ENCODE measurements at places on chromosomes 7 and 10. TPM values are rescaled to one million over a fixed set of nuclear protein-coding genes. Genes with fewer than 3 reads are reported as not detected.

The CROT gene
- total RNA-seq, result 8.5 TPM

The PSD gene
- 17.8 TPM for total RNA-seq

The TFEC gene
- total RNA-seq, result not detected

The HOXA6 gene
- not detected for total RNA-seq

The VWDE gene
- 1.5 TPM for total RNA-seq

GRCh38 chr7:30330134-30331111 lies 46.0 kb downstream of the ZNRF2 start:
- peak; percentile 77 for DNase-seq

GRCh38 chr10:33120275-33120674 lies 162.2 kb upstream of the ITGB1 start:
- DNase-seq, result no peak

DNA sequence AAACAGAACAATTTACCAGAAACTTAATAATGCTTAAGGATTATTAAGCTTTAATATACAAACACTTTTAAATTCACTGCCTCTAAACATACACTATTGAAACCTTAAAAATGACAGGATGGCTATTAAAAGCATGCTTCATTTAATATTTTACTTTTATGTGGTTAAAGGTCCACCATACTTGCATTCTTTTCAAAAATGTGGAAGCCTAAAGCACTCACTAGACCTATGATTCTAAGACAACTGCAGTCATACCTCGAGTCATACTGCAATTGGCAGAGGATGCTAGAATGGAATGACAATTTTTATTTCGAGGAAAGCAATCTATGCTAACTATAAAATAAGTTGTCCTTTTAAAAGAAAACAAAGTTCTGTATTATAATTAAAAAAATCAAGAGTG lies 85.3 kb downstream of the PIP4K2A start:
- DNase-seq, result no peak
